ENCODE measurements at places on chromosomes 4 and X.

- no peak for DNase-seq
Measured at GRCh38 chrX:50988649-50989048, 78.1 kb downstream of the BMP15 start.

DNA sequence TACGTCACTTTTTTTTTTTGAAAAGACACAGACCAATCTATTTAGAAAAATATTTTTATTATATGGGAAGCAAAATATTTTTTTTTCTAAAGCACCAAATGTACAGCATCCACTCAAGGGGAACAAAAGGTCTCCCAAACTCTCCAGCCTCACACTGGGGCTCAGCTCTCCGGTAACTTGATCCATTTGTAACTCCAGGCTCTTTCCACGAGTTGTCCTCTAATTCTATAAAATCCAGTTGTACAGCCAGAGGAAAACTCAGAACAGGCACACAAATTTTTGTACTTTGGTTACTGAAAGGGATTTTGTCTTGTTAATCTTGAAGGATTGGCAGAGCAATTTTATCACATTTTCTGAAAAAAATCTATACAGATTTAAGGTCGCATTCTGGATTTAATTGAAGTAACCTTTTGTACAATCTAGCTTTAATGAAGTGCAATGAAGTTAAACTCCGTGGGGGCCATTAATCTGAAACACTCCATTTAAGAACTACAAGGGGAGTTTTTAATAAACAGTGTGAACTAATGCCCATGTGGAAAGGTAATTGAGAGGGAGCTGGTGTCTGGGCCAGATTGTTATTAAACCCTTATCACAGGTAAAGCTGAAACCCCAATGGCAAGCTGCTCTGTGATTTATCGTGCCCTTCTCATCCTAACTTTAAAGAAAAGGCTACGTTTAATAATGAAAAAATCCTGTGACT is 161.2 kb upstream of the FRG1 start:
- no peak for DNase-seq

GRCh38 chr4:15451181-15451865 is 18.4 kb upstream of the CC2D2A start:
- no peak for DNase-seq

- no peak for DNase-seq
Measured at GRCh38 chr4:143623896-143624295, 76.6 kb downstream of the FREM3 start.

- DNase-seq = no peak
Measured at GRCh38 chr4:98298022-98298421, 36.8 kb downstream of the RAP1GDS1 start.

DNA sequence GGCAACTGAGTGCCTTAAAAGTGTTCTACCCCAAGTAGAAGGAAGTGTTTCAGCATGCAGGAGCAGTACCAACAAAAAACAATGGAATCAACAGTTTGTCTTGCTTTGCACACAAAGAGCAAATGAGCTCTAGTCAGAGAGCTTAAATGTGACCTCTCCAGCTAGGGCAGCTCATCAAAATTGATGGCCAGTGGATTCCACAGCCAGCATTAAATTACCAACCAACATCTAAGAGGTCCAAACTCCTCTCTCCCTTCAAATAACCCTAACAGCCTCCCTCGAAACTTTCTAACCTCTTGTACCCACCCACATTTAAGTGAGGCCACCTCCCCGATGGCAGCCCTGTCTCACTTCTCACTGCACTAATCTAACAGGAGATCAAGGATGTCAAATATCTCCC is 219.9 kb downstream of the CHIC2 start:
- DNase-seq = no peak

GRCh38 chrX:40078489-40079227 is 19.1 kb downstream of the BCOR start:
- no peak for DNase-seq
